NCI-H146 (cell line): ENCODE measurements at places on chromosomes 1 and 21.

GRCh38 chr1:31757204-31757679 is 6.9 kb downstream of the ADGRB2 start:
- DNase-seq = no peak

DNA sequence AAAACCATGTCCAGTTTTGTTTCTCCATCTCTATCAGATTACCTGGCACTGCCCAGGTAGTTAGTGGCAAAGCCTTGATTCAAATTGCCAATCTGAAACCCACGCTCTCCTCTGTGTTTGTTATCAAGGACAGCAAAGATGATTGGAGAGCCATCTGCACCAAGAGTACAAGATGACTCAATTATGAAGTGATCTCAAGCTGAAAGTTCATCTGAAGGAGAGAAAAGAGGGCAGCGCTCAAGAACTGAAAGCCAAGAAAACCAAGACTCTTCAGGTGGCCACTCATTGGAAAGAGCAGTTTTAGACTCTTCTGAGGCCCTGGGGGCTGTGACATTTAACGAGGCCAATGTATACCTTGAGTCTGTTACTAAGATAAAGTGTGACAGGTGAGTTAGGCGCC is 13.8 kb downstream of the RXRG start:
- DNase-seq = no peak

GRCh38 chr21:17231124-17231523 is 281.7 kb upstream of the CXADR start:
- no peak for DNase-seq

DNA sequence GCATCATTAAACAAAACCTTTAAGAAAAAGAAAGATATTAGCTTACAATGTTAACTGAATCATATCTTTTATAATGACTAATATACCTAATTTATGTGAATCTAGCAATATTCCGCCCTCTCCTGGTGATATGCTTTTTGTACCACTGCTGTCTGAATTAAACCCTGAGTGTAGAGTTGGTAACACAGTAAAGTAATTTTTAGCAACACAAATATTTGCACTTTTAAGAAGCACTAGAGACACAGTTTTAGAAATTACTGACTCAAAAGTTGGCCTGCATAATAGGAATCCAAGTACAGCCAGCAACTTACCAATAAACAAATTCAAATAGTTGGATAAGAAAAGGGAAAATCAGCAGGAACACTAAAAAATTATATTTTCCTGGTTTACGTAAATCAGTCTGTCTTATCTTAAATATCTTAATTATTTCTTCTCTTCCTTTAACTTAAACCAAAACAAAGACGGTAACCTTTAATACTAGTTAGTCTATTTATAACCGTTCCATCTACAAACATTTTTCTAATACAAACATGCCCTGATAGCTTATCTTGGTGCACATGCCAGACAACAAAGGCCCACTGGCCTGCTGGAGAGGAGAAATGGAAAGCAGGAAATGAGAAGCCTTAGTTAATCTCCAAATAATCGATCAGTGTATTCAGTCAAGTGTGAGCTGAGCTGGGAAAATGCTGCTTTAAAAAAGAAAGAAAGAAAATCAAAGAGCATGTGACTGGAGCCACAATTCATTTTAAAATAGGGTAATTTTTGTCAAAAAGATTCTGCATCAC is 246.0 kb downstream of the RERE start:
- DNase-seq = peak; percentile 82

DNA sequence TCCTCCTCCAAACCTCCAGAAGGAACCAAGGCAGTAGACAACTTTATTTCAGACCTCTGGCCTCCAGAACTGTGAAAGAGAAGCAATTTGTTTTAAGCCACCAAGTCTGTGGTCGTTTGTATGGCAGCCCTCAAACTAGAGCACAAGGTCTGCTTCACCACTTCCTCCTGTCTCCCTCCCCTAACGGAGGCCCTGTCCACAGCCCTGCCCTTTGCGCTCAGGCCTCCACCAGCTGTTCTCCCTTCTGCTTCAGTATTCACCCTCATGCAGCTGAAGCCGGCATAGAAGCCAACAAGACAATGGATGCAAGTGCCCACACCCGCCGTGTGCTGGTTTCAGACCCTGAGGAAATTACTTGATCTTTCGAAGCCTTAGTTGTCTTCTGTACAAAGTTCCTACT is 364.1 kb downstream of the HHAT start:
- no peak for DNase-seq

DNA sequence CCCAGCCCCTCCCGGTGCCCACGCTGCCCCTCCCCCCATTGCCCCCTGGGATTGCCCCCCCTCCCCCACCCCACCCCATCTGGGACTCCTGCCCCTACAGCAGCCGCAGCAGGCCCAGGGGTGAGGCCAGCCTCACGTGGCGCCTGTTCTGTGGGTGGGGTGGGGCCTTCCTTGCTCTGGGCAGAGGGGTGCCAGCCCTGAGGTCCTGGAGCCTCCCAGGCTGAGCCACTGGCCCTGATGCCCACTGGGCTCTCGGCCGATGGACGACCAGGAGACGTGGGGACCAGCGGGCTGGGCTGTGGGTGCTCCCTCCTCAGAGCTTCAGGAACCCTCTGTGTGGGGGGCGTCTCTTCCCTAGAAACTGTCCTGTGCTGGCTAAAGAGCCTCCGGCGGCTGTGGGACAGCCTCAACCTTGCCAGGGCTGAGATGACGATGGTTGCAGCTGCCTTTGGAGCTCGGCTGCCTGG is 5.8 kb upstream of the C1orf159 start:
- peak; percentile 43 for DNase-seq

- DNase-seq = no peak
Observed at GRCh38 chr1:207817166-207817565, 65.3 kb downstream of the CD46 start.

- peak; percentile 88 for DNase-seq
Observed at GRCh38 chr1:232421143-232421796, 208.7 kb downstream of the SIPA1L2 start.

GRCh38 chr1:25163986-25164385 is 68.3 kb downstream of the SYF2 start:
- no peak for DNase-seq

GRCh38 chr1:8015809-8016165 is 10.3 kb downstream of the ERRFI1 start:
- DNase-seq = no peak

DNA sequence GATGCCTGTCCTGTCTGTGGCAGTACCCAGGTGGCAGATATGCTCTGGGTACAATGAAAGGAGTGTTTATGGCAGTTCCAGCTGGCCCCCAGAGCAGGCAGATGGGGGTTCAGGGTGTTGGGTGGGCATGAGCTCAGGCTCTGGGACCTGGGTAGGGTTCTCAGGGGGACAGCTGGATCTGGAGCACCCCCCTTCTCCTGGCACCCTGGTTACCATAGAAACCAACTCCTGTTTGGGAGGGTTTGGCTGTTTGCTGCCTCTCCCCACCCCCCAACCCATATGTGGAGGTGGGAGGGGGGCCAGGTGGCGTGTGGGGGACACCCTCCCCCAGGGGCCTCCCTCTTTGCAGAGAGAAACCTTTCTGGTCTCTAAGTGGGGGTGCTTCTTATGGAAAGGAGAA is 7.1 kb downstream of the FOXO6 start:
- no peak for DNase-seq

- no peak for DNase-seq
Observed at GRCh38 chr21:46215436-46216131, 13.0 kb downstream of the LSS start.

- DNase-seq = peak; percentile 29
Observed at GRCh38 chr1:156910309-156910782, 10.1 kb upstream of the LRRC71 start.

GRCh38 chr1:159092036-159092760 is 15.6 kb upstream of the AIM2 start:
- no peak for DNase-seq

- DNase-seq = no peak
Observed at GRCh38 chr21:36656138-36656537, 42.8 kb upstream of the SIM2 start.

GRCh38 chr1:27526569-27527222 is 36.7 kb upstream of the WASF2 start:
- DNase-seq = peak; percentile 62

GRCh38 chr21:41052820-41053555 is 115.0 kb upstream of the BACE2 start:
- no peak for DNase-seq

DNA sequence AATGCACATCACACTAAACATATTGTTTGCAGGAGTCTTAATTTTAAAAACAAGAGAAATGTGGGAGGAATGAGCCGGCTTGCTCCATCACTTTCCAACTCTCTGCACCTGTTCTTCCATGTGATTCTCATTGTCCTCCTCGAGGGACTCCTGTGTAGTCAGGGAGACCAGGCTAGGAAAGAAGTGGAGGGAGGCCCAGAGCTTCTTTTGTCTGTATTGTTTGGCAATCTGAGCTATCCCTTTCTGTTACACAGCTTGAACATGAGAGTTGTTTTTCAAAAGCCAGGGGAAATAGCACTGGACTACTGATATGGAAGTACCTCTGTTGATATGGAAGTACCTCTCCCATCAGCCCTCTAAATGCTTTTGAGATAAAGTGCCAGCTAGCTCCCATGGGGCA is 18.8 kb upstream of the LRRC8D start:
- peak; percentile 94 for DNase-seq

DNA sequence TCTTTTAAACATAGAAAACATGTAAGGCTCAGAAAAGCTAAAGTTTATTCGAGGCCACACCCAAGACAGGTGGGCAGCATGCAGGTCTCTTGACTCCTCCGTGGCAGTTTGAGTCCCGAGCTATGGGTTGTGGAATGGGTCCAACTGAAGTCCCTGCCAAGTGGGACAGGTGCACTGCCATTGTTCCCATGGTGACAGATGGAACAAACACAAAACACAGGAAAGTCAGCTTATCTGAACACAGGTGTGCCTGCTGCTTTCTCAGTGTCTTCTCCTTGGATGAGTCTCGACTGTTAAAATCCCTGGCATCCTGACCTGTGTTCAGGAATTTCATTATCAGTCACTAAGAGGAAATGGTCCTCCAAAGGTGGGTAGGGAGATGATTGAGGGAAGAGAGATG is 99.0 kb upstream of the RAB4A start:
- peak; percentile 77 for DNase-seq

DNA sequence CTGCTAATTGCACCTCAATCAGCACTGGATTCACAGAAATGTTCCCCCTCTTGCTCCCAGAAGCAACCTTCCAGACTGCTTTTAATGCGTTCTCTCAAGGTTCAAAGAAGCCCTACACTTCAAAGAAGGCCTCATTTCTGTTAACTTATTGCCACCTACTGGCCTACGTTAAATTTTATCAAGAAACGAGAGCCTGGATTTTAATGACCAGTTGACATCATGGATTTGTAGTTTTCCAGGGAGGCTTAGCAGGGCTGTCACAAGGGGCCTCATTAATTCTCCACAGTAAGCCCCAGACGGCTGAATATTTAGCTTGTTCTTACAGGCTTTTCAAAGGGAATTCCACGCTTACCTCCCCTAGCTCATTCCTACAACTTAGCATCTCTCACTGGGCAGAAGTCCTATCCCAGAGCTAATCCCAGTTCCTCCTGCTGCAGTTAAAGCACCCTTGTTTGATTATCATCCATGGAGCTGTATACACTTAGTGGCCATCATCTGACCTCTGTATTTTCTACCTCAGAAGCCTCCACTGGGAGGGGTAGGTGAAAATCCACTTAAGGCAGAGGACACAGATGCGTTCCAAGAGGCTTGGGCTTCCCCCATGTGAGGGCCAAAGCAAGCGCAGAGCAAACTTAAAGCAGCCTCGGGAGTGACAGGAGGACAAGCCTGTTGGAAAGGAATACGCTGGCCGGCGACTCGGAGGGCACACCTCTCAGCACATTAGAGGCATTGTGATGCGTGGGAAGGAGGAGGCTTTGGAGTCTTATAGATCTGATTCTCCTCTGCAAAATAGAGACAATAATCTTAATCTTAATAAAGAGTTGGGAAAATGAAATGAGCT is 32.2 kb upstream of the CYP4X1 start:
- DNase-seq = no peak

- peak; percentile 10 for DNase-seq
Observed at GRCh38 chr21:37711836-37712568, 204.3 kb downstream of the KCNJ6 start.

- DNase-seq = no peak
Observed at GRCh38 chr1:1116701-1117468, 996 bp upstream of the C1orf159 start.

GRCh38 chr1:27968692-27969091 is 8.9 kb downstream of the XKR8 start:
- DNase-seq = no peak

- DNase-seq = peak; percentile 22
Observed at GRCh38 chr1:65149351-65150107, 1.5 kb downstream of the AK4 start.

GRCh38 chr1:54177726-54178125 is 22.1 kb downstream of the CYB5RL start:
- no peak for DNase-seq

DNA sequence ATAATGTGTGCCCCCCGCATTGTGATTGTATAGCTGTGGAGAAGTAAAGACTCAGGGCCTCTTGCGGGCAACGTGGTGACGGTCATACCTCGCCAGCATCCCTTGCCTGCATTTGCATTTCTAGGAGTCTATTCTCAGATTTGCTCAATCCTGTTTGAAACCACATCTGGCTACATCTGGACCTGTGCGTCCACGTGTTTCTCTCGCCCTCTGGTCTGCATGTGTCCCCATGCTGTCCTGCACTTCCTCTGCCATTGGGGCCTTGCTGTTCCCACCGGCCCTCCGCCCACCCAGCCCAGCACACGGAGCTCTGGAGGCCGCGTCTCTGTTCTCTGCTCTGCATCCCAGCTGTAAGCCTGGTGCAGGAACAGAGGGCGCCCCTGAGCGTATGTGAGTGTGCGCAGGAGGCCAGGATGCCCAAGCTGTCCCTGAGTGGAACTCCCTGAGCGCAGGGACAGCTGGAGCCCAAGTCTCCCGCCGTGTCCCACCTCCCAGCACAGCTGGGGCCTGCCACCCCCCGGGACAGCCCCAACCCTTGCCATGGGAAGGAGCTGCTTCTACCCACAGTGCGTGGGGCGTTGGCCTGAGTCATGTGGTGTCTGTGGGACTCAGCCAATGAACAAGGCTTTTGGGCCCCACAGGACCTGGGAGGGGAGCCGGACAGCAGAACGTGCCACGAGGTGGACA is 1.6 kb downstream of the KRTAP10-2 start:
- no peak for DNase-seq

DNA sequence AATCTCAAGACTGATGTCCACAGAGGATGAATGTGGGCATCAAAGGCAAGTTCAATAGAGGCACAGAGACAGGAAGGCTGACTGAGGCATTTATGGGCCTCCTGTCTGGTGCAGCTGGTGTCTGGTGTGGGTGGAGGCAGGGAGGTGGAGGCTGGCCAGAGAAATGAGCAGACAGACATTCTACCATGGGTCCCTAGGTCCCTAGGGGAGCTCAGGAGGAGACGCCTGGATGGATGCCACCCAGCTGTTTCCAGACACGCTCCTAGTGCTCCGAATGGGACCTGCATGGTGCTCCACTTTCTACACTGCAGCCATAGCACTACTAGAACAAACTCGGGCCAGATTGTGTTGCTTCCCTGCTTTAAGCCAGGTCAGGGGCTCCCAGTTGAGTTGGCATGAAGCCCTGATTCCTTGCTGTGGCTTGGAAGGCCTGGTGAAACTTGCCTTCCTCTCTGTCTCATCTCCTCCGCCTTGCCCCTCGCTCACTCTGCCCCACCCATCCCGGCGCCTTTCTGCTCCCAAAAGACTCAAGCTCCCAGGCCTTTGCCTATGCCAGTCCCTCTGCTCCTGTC is 25.3 kb downstream of the PADI2 start:
- DNase-seq = no peak
